ENCODE measurements at places on chromosomes 2 and 18.

- no peaks in the 10 kb centered on the region for H3K27me3 ChIP-seq
- H3K36me3 ChIP-seq, result peaks cover 4% of the 10 kb centered on the region
- H3K4me3 ChIP-seq, result no peak overlapping the region
- H3K4me1 ChIP-seq, result peaks cover 52% of the 10 kb centered on the region
- H3K27ac ChIP-seq, result no peak overlapping the region
- no peak for DNase-seq
Measured at GRCh38 chr18:47915930-47916329, 14.5 kb downstream of the SMAD2 start.

DNA sequence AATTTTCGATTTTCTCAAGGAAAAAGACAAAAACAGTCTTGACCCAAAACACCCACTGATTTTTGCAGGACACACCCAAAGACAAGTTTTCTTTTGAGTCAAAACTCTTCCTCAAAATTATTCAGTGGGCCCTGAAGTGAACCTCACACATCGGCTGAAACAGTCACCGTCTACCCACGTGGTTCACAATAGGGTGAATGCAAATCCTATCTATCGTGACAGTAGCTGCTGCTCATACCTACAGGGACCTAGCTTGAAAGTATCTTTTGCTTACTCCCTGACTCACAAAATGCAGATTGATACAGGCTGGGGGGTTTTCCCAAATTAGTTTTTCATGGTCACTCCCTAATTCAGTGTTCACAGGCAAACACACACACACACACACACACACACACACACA, 10.7 kb upstream of the CD226 start:
- no peak overlapping the region for H3K27ac ChIP-seq
- H3K27me3 ChIP-seq, result no peaks in the 10 kb centered on the region
- no peaks in the 10 kb centered on the region for H3K36me3 ChIP-seq
- H3K4me1 ChIP-seq, result no peaks in the 10 kb centered on the region
- H3K4me3 ChIP-seq, result no peak overlapping the region

DNA sequence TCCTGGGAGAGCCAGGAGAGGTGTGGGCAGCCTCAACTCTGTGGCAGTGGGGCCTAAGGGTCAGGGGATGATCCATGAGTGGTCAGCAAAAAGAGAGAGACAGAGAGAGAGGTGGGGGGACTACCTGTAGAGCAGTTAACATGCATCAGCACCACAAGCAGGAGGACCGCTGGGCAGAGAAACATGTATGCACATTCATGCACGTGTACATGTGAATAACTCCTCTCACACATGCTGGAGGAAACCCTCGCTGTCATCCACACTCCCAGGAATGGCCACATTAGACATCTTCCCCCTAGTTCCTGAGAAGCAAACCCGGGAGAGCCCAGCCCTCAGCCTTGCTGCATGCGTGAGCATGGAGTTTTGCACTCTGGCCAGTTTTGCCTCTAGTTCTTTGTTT, 166.1 kb downstream of the SMAD7 start:
- H3K4me1 ChIP-seq, result peaks cover 39% of the 10 kb centered on the region
- H3K27me3 ChIP-seq, result peaks cover 3% of the 10 kb centered on the region
- no peak overlapping the region for H3K27ac ChIP-seq
- H3K36me3 ChIP-seq, result peaks cover 4% of the 10 kb centered on the region

DNA sequence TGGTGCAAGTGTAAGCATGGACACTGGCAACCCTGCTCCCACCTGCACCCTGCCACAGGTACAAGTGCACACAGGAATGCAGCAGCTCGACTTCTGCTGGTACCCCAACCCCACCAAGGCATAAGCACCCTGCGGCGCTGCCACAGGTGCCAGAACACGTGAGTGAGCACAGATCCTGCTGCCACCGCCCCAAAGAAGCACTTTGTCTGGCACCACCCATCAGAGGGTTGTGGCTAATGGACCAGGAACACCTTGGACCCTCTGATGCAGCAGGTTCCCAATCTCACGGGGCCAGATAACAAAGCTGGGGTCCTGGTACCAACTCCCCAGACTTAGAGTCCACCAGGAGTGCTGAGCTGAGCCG, 32.2 kb upstream of the SLC14A1 start:
- peaks cover 3% of the 10 kb centered on the region for H3K36me3 ChIP-seq
- no peak overlapping the region for H3K27ac ChIP-seq
- H3K4me1 ChIP-seq, result no peaks in the 10 kb centered on the region

GRCh38 chr2:70094978-70095719, 7.9 kb downstream of the PCBP1 start:
- H3K4me1 ChIP-seq, result peaks cover under 1% of the 10 kb centered on the region
- peaks cover 2% of the 10 kb centered on the region for H3K36me3 ChIP-seq
- H3K27ac ChIP-seq, result no peak overlapping the region
- no peak for DNase-seq
- no peak overlapping the region for H3K4me3 ChIP-seq
